ENCODE measurements at places on chromosomes 2 and 18.

DNA sequence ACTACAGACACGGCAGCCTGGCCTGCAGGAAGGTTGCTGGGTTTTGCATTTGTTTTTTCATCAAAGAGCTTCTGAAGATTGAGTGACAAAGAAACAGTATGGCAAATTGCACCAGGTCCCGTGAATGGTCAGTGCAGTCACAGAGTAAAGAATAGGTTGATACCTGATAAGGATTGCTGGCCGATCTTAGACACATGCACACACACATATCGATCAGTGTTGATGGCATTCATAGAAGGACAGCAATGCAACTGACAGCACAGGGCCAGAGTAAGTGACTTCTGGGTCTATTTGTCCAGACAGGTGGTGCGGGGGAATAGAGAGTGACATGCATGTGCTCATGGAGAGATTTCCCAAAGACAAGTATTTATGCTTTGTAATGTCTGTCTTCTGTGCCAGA, 42.8 kb downstream of the NRP2 start:
- no peak for DNase-seq

- DNase-seq, result no peak
Measured at GRCh38 chr2:223724861-223725260, 112.5 kb downstream of the AP1S3 start.

DNA sequence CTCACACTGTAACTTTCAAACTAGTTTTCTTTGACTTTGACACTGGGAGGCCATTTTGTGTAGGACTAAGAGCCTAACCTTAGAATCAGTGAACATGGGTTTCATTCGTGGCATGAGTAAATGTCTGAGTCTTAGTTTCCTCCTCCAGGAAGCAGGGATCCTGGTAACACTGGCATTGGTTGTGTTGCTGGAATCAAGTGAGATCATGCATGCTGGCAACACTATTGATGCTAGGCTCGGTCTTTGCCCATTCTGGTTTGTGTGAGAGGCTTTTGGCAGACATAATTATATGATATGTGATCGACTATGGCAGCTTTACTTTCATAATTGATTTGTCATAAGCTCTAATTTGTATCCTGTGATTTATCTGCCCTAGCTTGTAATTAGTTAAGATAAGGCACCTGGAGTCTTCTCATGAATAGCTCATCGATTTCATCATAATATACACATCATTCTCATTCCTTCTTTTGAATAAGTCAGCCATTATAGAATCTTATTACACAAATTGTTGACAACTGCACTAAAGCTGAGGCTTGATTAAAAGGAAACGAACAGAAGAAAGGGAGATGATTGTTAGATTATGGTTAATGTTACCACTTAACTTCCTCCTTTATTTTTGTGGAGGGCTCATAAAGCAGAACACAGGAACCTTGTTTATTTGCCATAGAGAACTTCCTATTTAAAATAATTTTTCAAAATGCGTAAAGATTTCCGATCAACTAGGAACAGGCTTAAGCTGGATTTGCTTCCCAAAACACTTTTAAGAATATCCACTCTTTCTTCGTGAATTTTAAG, 12.6 kb downstream of the PPP1R1C start:
- DNase-seq, result no peak

GRCh38 chr2:158101384-158101926, at the start of gene UPP2:
Gene UPP2 (plus strand): TSS chr2:158101876. CDS start chr2:158102064, 188 bp downstream.
- no peak for DNase-seq

- no peak for DNase-seq
Measured at GRCh38 chr18:74478880-74479279, 17.3 kb upstream of the CNDP2 start.

DNA sequence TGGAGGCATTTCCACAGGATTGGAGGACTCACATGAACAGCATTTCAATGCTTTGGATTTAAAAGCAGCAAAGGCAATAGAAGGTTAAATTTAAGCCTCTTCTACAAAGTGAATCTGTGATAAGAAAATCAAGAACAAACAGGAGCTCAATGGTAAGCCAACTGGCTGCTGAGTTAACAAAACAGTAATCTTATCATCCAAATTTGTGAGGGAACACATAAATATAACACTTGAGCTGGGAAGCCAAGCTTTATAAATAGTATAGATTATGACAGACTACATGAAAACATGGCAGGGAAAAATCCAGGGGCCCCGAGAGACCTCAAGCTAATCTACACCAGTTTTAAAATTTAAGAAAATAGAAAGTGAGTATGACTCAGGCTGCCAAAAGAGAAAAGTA, 108.5 kb upstream of the PGAP1 start:
- no peak for DNase-seq

- no peak for DNase-seq
Measured at GRCh38 chr2:216622526-216622925, 10.7 kb upstream of the IGFBP2 start.

DNA sequence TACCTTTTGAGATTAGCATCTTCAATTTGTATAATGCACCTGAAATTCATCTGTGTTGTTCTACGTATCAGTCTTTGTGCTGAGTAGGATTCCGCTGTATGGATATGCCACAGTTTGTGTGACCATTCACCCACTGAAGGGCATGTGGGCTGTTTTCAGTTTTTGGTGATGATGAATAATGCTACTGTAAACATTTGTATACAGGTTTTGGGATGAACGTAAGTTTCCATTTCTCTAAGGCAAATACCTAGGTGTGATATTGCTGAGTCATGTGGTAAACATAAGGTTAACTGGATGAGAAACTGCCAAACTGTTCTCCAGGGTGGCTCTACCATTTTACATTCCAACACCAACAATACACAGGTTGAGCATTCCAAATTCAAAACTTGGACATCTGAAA, 35.1 kb downstream of the CABYR start:
- DNase-seq, result no peak

GRCh38 chr18:7059276-7059675, 58.3 kb downstream of the LAMA1 start:
- no peak for DNase-seq

DNA sequence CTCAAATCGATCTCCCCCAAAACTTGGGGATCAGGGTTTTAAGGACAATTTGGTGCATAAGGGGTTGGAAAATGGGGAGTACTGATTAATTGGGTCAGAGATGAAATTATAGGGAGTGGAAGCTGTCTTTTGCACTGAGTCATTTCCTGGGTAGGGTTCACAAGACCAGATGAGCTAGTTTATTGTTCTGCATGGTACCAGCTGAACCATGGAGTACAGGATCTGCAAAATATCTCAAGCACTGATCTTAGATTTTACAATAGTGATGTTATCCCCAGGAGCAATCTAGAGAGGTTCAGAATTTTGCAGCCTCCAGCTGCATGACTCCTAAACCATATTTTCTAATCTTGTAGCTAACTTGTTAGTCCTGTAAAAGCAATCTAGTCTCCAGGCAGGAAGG, 73.1 kb downstream of the CPO start:
- no peak for DNase-seq

- DNase-seq, result peak; percentile 73
Measured at GRCh38 chr18:25921677-25922421, 168.6 kb downstream of the SS18 start.

Data from GM20000 (cell line).